Pulmonary artery endothelial cell (primary cell): ENCODE measurements at places on chromosomes 1 and 21. TPM values are rescaled to one million over a fixed set of nuclear protein-coding genes. Genes with fewer than 3 reads are reported as not detected.

Gene PLPPR5
- not detected in 2 replicates for total RNA-seq

Gene CELA3A
- not detected in 2 replicates for total RNA-seq

Gene RIPK4
- 0.04 TPM in 1 of 2 replicates, not detected in the other for total RNA-seq

Gene OR6K3
- total RNA-seq, result not detected in 2 replicates

Gene BNIPL
- 0.07 and 0.11 TPM in 2 replicates for total RNA-seq

Gene CSMD2
- under 0.01 TPM in 2 replicates for total RNA-seq

Gene SLC1A7
- total RNA-seq, result not detected in 2 replicates

Gene POU3F1
- total RNA-seq, result not detected in 2 replicates

Gene SLFNL1
- 0.20 and 0.28 TPM in 2 replicates for total RNA-seq
